Fibroblast of upper back skin (primary cell): ENCODE measurements at places on chromosomes 7 and 10.

DNA sequence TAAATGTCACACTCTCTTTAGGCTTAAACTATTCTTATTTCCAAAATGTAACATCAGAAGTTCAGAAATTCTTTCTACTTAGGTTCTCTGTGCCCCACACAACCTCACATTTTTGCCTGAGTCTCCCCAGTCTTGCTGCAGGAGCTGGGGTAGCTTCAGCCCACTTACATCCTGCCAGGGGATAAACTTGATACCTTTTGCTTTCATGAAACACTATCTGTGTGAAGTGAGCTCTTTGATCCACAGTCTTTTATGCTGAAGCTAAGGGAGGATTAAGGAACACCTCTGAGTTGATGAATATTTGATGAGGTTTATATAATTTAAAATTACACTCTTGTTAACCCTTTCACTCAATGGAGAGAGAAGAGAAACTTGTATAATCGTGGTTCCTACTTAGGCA, 341.0 kb downstream of the AUTS2 start:
- no peak for DNase-seq

- peak; percentile 35 for DNase-seq
Measured at GRCh38 chr10:83555264-83555663, 584.0 kb upstream of the GHITM start.

- DNase-seq: peak; percentile 99
Measured at GRCh38 chr7:94348142-94348541, 46.6 kb upstream of the COL1A2 start.

DNA sequence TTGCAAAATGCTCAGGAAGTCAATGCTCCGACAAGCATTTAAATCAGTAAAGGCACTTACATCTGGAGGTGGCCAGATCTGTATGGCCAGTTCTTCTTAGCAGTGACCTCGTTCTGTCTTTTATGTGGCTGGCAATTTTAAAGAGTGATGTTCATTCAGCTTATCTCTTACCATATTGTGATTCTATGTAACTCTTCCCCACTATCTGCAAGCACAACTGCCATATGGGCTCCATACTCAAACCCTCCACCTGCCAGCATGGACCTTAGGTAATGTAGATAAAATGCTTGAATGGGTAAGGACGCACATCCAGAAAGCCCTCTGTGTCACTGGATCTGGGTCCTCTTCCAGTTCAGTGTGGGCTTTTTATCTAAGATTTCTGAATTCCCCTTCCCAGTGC, 42.4 kb upstream of the STK17A start:
- no peak for DNase-seq

GRCh38 chr7:40680657-40681056, 545.9 kb downstream of the SUGCT start:
- DNase-seq: no peak
